ENCODE measurements at places on chromosomes 7 and 10.

DNA sequence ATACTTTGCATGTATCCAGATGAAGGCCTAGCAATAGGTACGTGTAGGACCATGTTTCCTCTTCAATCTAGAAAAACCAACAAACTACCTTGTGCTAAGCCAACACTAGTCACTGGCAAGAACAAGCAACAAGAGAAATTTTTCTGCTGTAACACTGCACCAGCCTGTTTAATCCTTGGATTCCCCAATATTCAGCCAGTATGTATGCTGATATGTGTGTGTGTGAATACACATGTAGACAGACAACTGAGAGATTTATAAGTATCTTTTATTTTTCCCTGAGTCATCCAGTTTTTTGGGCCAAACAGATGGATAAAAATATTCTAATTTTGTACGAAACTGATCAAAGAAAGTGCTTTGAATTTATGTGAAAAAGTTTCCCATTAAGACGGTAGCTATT, 26.2 kb downstream of the GLI3 start:
- no peak for DNase-seq

DNA sequence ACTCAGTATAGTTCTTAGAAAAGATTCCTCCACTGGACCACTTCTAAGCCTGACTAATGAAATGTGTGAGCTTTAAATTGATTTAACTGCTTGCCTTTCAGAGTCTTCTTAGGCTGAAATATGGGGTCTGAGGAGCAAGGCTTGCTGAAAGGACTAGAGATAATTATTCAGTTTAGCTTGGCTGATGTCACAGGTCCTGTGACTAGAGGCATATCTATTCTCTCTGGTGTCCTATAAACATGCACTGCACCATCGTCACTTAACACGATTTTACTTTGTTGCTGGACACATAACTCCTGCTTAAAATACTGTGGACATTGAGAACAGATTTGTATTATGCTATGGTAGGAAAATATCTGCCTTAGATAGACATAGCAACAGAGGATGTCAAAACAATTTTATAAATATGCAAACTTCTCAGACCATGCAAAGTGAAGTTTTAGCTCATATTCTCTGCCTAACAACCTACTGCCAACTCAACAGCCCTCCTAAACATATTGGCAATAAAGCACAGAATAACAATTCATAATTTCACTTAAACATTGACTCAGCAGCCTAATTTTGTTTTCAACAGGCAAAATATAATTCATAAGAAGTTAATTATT, 80.2 kb downstream of the RNF133 start:
- DNase-seq = no peak

DNA sequence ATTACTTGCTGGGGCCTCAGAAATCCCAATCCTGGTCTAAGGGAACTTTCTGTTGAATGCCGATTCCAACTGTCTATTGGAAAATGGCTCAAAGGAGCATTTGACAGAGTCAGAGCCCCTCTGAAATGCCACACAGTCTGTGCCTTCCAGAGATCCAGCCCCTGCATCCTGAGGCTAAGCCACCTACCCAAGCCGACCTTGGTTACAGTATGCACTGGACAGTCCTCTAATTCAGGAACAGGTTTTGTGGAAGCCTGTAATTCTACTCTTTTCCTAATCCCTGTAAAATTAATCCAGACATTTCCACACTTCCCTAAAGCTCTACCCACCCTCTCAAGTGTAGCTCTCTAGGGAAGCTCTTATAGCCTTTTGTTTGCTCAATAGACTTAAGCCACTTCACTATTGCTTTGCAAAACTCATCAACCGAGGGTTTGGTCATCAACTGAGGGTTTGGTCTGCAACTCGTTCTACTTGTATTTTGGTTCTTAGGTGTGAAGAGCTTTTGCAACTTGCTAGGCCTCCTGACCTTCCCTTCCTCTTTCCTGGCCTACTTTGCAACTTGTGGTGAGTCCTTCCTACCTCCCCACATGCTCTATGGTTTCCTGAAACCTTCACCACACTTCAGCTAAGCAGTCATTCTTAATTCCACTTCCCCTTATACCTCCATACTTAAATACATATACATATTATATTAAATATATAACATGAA, 364.8 kb downstream of the SFMBT2 start:
- no peak for DNase-seq

GRCh38 chr7:41536122-41536872, 166.6 kb downstream of the INHBA start:
- DNase-seq = no peak

GRCh38 chr7:3164380-3164792, 120.7 kb upstream of the CARD11 start:
- DNase-seq = no peak
